Aorta (tissue), 5 donors: ENCODE measurements at places on chromosomes 5 and 9. TPM values are rescaled to one million over a fixed set of nuclear protein-coding genes. Genes with fewer than 3 reads are reported as not detected.

TXNDC8 gene
- not detected for polyA plus RNA-seq

CATSPER3 gene
- polyA plus RNA-seq, result 0.63 TPM

GRM6 gene
- polyA plus RNA-seq, result not detected

CDH6 gene
- 3.6 TPM for polyA plus RNA-seq

TNFSF8 gene
- 0.54 TPM for polyA plus RNA-seq

TIMD4 gene
- polyA plus RNA-seq, result not detected

MEF2C gene
- 22.0 TPM for polyA plus RNA-seq

CDH9 gene
- polyA plus RNA-seq, result not detected

NR4A3 gene
- polyA plus RNA-seq, result 0.50 TPM

CDHR2 gene
- polyA plus RNA-seq, result 21.5 TPM

NR6A1 gene
- polyA plus RNA-seq, result 0.26 TPM

SARDH gene
- polyA plus RNA-seq, result 2.0 TPM

TAF11L4 gene
- polyA plus RNA-seq, result not detected

GDNF gene
- polyA plus RNA-seq, result not detected

KIF4B gene
- polyA plus RNA-seq, result not detected

LCNL1 gene
- polyA plus RNA-seq, result not detected

CTXN3 gene
- not detected for polyA plus RNA-seq

CEMIP2 gene
- 5.4 TPM for polyA plus RNA-seq

SPATA31E1 gene
- not detected for polyA plus RNA-seq

SUB1 gene
- polyA plus RNA-seq, result 121 TPM

SPINK1 gene
- 9.4 TPM for polyA plus RNA-seq

CNTNAP3 gene
- 16.3 TPM for polyA plus RNA-seq

BARHL1 gene
- polyA plus RNA-seq, result not detected

NFX1 gene
- 23.5 TPM for polyA plus RNA-seq

EIF4E1B gene
- polyA plus RNA-seq, result not detected

GNAQ gene
- polyA plus RNA-seq, result 21.9 TPM

CEL gene
- 3.9 TPM for polyA plus RNA-seq

ALDOB gene
- 1,178 TPM for polyA plus RNA-seq

HACD4 gene
- polyA plus RNA-seq, result 1.3 TPM
